ENCODE measurements at places on chromosomes 16 and 17. TPM values are rescaled to one million over a fixed set of nuclear protein-coding genes. Genes with fewer than 3 reads are reported as not detected.

Gene CDK3
- total RNA-seq = 3.8 TPM

Gene CASKIN1
- 29.4 TPM for total RNA-seq

Gene SLC13A5
- total RNA-seq = 0.69 TPM

Gene SLC16A11
- total RNA-seq = 0.20 TPM

Gene GAS2L2
- 3.4 TPM for total RNA-seq

Gene ADAD2
- 0.39 TPM for total RNA-seq

Gene SULT1A4
- 3.1 TPM for total RNA-seq

Gene FAM20A
- total RNA-seq = 46.5 TPM

Gene NT5M
- total RNA-seq = 7.7 TPM

Gene PERCC1
- not detected for total RNA-seq

Gene C16orf86
- 6.9 TPM for total RNA-seq

Gene TUBB3
- total RNA-seq = 309 TPM

Gene WFDC1
- total RNA-seq = 9.3 TPM

Gene AOC2
- total RNA-seq = 1.2 TPM

Gene NOD2
- 0.83 TPM for total RNA-seq

Gene BAIAP3
- total RNA-seq = 30.1 TPM

Gene GPR142
- total RNA-seq = 0.59 TPM

Gene HSD11B2
- 4.6 TPM for total RNA-seq

Gene ALDOC
- total RNA-seq = 217 TPM

Gene NPIPA5
- total RNA-seq = 0.69 TPM

Gene MT4
- not detected for total RNA-seq

Gene TMC7
- total RNA-seq = 3.1 TPM

Measured in spinal cord (tissue), 10 donors.